Mesenteric fat pad (tissue), 1 donor: ENCODE measurements at places on chromosomes 16 and 17. TPM values are rescaled to one million over a fixed set of nuclear protein-coding genes. Genes with fewer than 3 reads are reported as not detected.

DNA sequence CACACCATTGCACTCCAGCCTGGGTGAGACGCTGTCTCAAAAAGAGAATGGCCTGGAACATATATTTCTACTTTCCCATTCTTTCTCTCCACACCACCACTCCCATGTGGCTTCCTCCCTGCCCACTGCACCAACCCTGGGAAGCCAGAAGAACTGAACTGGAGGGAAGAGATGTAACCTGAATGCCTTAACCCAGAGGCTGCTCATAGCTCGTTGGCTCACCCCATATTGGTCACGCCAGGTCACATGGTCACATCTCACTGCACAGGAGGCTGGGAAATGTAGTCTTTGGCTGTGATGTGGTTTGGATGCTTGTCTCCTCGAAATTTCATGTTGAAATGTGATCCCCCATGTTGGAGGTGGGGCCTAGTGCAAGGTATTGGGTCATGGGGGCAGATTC is 5.9 kb upstream of the DNAH17 start:
- no peak for DNase-seq

DNA sequence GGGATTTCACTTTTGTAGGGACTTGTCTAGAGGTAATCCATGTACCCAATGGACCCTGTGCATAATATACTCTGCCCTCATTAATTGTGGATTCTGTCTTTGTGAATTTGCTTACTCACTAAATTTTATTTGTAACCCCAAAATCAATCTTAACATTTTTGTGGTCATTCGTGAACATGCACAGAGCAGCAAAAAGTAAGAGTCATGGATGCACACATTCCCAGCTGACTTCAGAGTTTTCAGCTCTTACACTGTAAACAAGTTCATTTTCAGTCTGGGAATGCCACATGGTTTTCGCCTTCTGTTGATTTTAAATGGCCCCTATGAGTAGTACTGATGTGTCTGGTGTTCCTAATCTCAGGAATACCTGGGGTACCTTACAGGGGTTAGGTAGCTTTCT is 24.3 kb downstream of the TAC4 start:
- DNase-seq = no peak

GRCh38 chr16:50289950-50290764 is 23.8 kb downstream of the ADCY7 start:
- DNase-seq = no peak

- DNase-seq = no peak
Observed at GRCh38 chr16:3576211-3576610, 992 bp downstream of the NLRC3 start.

DNA sequence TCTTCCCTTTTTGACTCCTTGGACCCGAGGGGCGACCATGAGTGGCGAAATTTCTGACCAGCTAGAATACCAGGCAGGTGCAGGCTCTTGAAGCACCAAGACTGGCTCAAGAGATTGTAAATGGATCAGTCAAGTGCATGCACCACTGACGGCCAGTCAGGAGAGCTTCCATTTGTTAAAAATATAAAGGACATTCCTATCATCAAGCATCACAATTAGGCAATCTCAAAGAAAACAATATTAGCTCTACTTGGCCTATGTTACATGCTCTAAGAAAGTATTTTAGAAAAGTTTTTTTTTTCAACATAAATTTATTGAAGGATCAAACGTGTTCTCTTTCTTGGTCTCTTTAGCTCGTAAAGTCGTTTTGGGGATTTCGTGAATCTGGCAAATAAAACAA is 1.5 kb upstream of the PRKCA start:
- DNase-seq = no peak

DNA sequence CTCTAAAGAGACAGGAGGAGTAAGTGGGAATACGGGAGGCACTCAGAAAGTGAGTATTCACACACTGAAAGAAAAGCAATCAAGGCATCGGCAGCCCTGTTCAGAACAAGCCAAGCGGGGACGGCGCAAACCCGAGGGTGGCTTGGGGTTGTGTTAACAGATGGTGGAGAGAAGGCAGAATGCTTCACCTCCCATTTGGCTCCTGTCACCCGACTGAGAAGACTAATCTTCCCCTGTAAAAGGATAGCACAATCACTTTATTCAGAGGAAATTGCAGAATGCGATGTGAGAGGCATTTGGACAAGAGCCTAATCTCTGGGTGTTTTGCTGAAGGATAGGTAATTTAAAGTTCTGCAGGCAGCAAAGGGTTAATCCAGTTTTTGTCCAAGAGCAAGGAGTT is 119.3 kb upstream of the WSCD1 start:
- no peak for DNase-seq

DNA sequence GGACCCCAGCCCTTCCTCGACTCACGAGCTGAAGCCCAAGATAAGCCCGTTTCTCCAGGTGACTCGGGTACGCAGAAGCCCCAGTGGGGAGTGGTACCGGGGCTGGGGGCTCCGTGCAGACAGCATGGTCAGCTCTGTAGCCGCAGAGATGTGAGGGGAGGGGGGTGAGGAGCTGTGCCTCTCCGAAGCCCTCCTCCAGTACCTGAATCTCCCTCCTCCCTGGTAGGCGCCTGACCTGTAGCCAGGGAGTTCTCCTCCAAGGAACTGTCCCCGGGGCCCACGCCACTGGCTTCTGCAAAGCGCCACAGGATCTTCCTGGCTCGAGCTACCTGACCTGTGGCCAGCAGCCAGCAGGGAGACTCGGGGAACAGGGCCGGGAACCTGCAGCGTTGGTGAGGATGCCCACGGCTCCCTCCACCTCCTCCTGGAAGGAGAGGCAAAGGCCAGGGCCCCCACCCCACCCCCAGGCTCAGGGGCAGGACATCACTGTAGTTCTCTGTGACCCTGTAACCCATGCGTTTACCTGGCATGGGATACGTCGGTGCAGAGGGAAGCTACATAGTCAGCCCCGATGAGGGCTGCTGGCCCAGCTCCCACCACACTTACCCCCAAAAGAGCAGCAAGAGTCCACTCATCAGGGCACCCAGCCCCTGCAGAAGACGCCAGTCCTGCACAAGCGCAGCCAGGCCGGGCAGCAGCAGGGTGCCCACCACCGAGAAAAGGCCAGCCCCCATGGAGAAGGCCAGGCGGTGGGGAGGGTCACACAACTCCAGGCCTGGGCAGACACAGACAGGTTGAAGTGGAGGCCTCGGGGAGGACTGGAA is 1.7 kb downstream of the SLC22A31 start:
- DNase-seq = no peak

- no peak for DNase-seq
Observed at GRCh38 chr17:78142119-78142861, 3.9 kb upstream of the C17orf99 start.

ABCC12 gene
- not detected for total RNA-seq

NPIPA2 gene
- total RNA-seq = 7.4 TPM
